AG10803 (cell line): ENCODE measurements at places on chromosomes 5 and 9.

DNA sequence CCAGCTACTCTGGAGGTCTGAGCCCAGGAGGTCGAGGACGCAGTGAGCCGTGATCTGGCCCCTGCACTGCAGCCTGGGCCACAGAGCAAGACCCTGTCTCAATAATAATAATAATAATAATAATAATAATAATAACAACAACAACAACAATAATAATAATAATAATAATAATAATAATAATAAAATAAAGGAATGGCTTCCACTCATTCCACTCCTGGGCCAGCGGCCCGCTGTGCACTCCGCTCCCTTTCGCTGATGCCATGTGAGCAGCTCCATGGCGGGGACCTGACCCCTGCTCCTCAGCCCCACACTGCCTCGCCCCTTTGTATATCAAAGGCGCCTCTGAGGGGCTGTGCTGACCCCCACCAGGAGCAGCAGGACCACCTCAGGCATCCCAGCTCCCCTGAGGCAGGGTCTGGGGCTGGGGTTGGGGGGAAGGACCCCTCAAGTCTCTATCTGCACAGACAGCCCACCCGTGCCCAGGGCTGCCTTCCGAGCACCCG lies 20.0 kb downstream of the GBGT1 start:
- DNase-seq: no peak

DNA sequence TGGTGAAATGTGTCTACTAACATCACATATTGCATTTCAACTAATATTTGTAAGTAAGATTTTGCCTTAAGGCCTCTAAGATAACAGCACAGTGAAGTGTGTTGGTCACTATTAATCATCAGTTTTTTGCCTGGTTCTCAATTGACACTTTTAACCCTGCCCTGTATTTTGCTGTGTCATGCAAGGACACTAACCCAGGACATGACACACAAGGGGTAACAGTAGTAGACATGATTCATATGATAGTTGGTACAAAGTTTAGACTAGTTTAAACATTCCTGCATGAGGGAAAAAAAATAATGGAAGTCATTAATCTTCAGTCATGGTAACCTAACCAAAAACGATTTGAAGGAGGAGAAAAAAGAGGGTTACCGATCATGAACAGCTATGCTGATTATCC lies 207.0 kb downstream of the DEPDC1B start:
- DNase-seq: no peak

- no peak for DNase-seq
Measured at GRCh38 chr5:77103457-77103856, 16.4 kb upstream of the ZBED3 start.

DNA sequence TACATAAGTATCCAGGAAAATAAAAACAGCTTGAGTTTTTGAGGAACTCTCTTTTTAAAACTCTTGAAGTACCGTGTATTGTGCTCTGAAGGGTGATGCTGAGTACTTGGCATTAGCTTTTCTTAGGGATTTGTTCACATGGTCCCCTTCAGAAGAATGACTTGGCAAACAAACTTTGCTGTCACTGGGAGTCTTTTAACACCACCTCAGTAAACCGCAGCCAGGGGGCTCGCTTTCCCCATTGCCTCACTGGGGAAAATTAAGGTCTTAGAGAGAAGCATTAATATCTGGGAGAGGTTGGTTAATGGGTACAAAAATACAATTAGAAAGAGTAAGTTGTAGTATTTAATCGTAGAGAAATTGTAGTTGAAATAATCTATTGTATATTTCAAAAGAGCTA lies 105.9 kb upstream of the DAP start:
- no peak for DNase-seq

DNA sequence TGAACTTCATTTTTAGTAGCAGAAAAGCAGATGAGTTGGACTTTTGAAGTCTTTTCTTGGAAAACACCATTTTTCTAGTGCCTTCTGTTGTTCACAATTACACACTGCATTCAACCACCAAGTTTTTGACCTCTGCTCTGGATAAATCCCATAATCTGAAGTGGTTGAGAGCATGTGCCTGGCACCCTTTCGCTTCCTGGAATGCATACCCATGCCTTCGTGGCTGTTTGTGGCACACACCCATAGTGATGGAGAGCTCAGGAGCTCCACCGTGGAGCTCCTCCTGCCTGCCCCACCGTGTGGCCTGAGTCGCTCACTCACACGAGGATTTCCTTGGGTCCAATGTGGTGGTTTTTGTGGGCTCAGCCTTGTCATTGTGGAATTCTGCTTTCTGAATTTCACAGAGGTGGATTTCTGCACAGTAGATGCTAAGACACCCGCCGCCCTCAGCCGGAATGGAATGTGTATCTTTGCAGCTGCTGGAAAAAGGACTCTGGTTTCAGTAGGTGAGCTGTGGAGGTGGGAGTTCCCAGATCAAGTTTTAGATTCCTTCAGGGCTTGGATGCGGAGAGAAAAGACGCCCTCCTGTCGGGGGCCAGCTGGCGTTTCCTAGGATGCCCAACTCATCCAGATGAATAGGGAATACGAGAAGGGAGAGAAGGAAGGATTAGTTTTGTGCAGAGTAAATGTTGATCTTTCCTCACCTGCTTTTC lies 500.4 kb downstream of the IRX1 start:
- no peak for DNase-seq

DNA sequence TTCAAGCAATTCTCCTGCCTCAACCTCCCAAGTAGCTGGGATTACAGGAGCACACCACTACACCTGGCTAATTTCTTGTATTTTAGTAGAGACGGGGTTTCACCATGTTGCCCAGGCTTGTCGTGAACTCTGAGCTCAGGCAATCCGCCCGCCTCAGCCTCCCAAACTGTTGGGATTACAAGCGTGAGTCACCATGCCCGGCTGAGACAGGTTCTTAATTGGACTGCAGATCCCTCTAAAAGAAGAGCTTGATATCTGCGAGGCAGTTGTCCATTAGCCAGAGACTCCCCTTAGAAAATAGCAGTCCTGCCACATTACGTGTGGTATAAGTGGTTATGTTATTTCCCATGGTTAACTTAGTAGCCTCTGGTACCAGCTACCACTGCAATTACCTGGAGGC lies 46.6 kb upstream of the NPR3 start:
- no peak for DNase-seq
